Head of caudate nucleus (tissue), 42 donors: ENCODE measurements at places on chromosomes 4 and X.
A peak's percentile ranks its signal among the peaks of the same experiment; 100 is the strongest.

- DNase-seq: no peak
Measured at GRCh38 chr4:4226606-4227438, at the start of gene OTOP1. TSS of gene OTOP1 (minus strand) at chr4:4226929. CDS start at chr4:4226864, 65 bp downstream.

- DNase-seq: peak; percentile 52
Measured at GRCh38 chr4:127623797-127624083, 9.0 kb upstream of the INTU start.

DNA sequence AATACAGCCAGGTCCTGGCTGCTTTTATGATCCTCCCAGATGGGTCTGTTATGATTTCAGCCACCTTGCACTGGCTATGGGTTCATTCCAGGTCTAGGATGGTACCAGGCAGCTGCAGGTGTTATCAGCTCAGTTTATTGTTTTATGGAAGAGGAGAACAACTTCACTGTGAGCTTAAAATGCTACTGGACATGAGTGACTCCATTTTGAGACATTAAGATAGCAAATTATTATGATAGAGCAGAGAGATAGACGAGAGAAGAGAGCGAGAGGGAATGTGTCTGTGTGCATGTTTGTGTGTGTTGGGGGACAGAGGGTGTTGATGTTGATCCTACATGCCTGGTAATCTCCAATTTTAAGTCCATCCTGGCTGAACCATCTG is 820.2 kb downstream of the FSTL5 start:
- DNase-seq: no peak

DNA sequence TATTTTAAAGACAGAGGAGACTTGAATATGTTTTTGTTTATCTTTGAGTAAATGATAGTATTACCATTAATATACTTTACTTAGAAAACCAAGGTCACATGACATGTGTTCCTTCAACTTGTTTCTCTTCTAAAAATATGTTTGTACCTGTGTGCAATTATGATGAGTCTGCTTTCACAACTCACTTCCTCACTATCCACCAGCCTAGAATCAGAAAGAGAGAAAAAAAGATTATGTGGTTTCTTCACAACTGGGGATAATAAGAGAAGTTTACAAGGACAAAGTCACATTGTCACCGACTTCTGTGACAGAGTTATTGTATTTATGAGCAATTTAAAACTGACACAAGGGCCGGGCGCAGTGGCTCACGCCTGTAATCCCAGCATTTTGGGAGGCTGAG is 1112.1 kb downstream of the RPA4 start:
- no peak for DNase-seq

- DNase-seq: no peak
Measured at GRCh38 chrX:155027509-155028066, 944 bp downstream of the FUNDC2 start.

GRCh38 chr4:137238456-137239162 is 293.7 kb downstream of the PCDH18 start:
- DNase-seq: no peak

- DNase-seq: no peak
Measured at GRCh38 chrX:154469880-154470279, 9.2 kb downstream of the LAGE3 start.

- no peak for DNase-seq
Measured at GRCh38 chr4:19030048-19030447, 1008.5 kb upstream of the LCORL start.

DNA sequence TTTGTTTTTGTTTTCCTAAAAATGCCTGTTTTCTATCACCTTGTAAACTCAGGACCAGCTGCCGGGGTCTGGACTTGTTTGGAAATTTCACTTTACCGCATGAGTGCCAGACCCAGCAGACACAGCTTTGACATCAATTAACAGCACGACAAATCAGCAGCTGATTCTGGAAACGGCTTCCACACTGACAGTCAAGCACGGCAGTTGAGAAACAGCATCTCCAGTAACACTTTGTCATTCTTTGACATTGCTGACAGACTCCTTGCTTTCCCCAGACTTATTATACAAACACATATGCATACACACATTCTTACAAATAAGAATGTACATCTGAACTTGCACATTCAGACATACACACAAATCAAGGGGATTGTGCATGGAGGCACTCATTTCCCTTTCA is 1017.6 kb upstream of the HS3ST1 start:
- no peak for DNase-seq

DNA sequence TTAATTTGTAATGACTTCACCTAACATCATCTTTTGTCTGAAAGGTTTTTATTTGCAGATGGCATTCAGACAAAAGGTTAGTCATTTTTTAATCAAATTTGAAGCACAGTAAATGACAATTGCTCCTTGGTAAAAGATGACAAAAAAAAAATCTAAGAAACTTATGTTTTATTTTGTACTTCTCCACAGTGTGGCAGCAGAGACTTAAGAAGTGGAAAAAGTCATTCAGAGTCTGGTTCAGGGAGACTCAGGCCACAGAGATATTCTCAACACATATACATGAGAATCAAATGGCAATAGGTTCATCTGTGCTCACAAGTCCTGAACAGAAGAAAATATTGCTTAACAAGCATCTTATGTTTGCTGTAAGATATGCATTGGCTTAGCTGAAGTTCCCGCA is 436.2 kb downstream of the KCNIP4 start:
- peak; percentile 19 for DNase-seq

GRCh38 chr4:153112041-153112441 is 92.2 kb upstream of the TRIM2 start:
- DNase-seq: no peak

DNA sequence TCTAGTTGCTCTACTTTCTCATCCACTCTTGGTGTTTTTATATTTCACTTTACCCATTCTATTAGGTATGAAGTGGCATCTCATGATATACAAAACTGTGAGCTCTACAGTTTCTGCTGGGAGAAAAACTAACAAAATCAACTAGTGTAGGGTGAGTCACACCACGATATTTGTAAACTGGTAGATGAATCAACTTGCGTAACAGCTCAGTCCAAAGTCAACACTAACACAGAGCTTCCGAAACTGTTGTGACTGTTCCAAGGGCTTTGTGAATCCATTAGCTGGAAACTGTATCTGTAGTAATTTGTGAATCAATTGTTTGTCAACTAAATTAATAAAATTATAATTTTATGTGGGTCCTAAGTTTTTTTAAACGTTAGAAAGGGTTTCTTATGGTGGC is 119.8 kb upstream of the TSPAN5 start:
- DNase-seq: no peak

DNA sequence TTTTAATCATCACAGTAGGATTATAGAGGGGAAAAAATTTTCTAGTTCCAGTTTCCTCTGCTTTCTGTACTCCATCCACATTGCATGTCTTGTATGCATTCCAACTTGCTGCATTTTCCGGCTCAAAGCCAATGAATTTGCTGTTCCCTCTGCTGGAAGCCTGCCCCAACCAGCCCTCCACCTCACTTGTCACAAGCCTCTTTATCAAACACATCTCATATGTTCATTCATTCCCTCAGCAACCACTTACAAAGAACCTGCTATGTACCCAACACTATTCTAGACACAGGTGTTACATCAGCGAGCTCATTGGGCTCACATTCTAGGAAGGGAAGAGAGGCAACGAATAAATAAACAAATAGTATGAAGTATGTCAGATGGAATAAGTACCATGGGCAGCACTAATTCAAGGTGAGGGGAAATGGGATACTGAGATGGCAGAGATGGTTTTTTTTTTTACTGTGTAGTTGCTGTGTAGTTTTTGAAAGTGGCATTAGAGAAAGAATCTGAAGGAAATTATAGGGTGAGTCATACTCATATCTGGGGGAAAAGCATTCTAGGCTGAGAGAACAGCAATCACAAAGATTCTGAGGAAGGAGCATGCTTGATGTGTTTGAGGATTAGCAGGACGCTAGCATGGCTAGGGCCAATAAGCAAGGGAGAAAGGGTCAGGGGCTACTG is 332.5 kb downstream of the PDGFC start:
- no peak for DNase-seq

DNA sequence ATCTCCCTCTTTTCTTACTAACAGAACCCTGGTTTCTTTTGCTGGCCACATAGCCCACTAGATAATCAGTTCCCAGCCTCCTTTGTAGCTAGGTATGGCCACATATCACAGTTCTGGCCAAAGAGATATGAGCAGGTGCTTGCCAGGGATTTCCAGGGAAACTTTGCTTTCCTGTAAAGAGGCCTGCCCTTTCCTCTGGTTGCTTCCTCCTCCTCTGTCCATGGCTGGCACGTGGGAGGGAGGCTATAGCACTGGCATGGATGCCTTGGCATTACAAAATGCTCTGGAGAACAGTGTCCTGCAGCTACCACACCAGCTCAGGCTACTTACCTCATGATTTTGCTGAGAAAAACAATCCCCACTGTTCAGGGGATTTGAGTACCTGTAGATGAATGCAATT is 27.5 kb downstream of the RAB33B start:
- no peak for DNase-seq

DNA sequence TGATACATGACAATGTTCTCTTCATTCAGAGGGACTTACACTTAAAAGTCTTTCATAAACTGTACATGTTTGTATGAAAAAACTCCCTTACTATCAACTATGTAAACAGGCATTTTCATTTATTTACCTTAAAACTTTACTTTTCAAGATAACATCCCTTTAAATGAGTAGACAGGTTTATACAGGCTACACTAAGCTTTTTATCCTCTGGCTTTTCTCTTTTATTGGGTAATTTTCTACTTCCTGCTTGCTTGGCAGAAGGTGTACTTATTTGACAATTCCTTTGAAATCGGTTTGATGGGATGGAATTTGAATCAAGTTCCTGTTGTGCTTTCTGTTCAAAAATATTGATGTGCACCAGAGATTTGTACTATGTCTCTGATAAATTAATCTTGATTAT is 81.4 kb downstream of the PTPN13 start:
- no peak for DNase-seq

DNA sequence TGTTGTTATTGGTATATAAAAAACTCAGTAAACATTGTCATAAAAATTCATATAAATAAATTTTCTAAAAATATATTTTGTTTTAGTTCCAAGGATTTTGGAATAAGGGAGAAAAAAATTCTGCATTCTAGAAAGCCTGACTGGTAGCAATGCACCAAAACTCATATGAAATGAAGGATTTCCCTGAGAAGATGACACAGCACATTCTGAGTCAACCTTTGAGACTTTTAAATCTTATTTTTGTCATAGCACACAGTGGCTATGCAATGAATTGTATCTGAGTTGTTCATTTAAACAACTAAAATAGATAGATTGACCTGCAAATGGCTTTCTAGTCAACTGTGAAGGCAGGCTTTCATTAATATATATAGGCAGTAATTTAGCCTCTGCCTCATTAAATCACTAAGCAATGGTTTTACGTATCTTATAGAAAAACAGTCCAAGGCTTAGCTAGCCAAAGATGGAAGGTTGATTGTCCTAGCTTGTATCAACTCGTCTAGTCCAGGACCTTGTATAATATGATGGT is 239.1 kb upstream of the NEIL3 start:
- no peak for DNase-seq

- DNase-seq: peak; percentile 73
Measured at GRCh38 chr4:3386526-3386925, 55.2 kb upstream of the HGFAC start.

DNA sequence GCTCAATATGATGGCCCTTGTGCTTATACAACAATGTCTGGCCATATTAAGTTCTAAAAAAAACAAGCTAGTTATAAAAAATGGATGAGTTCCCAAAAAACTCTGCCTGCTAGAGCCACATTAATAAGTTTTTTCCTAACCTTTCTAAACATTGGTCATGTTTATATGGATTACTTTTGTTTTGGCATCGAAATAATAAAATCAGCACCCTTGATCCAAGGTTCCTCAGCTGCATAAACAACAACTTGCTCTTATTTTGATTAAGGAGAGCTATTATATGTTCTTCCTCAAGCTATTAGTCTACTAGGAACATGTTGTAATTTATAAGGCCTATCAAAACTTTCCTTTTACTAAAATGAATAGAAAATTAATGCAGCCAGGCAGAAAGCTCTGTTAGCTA is 48.4 kb downstream of the UNC5C start:
- DNase-seq: no peak
